NCI-H2029 (cell line): ENCODE measurements at places on chromosomes 13 and 19.

DNA sequence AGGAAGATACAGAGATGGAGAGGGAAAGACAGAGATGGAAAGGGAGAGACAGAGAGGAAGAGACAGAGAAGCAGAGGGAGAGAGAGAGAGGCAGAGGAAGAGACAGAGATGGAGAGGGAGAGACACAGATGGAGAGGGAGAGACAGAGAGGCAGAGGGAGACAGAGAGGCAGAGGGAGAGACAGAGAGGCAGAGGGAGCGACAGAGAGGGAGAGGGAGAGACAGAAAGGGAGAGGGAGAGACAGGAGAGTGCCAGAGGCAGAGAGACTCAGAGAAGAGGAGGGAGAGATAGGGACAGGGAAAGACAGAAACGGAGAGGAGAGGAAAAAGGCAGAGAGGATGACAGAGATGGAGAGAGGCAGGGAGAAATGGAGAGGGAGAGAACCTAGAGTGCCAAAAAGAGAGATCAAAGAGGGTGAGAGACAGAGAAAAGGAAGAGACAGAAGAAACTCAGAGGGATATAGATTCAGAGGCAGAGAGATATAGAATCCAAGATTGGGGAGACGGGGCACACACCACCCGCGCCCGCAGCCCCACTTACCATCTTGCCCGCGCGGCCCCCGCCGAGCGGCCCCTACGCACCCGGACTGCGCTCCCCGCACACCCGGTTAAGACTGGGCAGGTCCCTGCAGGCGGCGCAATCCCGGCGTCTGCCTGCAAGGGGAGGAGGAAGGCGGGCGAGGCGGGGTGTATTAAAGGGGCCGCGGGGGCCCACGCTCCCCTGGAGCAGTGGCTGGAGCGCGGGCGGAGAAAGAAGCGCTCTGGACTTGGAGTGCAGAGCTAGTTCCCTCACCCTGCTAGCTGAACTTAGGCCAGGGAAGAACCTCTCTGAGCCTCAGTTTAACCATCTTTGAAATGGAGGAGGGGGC is 10.7 kb downstream of the TM6SF2 start:
- no peak for DNase-seq

DNA sequence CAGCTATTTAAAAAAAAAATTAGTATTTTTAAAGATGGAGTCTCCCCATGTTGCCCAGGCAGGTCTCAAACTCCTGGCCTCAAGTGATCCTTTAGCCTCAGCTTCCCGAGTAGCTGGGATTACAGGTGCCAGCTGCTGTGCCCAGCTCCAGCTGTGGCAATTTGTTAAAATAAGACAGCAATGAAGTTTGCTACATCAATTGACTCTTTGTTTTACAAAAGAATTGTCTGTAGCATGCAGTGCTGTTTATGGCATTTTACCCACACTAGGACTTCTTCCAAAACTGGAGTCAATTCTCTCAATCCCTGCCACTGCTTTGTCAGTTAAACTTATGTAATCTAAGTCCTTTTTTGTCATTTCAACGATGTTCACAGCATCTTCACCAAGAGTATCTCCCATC is 49.3 kb downstream of the NDFIP2 start:
- DNase-seq: no peak

DNA sequence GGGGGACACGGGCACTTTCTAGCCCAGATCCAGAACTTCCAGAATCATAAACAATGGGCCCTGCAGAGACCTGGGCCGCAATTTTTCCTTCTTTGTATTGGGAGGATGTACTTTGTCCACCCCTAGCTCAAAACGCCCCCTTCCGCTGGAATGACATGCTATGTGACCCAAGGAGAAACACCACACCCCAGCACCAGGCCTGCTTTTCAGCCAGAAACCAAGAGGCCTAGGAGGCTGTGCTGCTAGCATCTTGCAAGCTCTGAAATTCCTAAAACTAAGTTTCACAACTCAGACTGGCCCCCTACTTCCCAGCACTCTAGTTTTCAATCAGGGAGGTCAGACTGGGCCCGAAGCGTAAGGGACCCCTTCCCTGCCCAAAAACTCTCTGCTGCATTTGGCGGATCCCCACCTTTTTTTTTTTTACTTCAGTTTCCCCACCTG is 538 bp downstream of the LSM4 start:
- DNase-seq: no peak

- no peak for DNase-seq
These were observed 322.9 kb upstream of the SPRY2 start for GRCh38 chr13:80663788-80664187.

DNA sequence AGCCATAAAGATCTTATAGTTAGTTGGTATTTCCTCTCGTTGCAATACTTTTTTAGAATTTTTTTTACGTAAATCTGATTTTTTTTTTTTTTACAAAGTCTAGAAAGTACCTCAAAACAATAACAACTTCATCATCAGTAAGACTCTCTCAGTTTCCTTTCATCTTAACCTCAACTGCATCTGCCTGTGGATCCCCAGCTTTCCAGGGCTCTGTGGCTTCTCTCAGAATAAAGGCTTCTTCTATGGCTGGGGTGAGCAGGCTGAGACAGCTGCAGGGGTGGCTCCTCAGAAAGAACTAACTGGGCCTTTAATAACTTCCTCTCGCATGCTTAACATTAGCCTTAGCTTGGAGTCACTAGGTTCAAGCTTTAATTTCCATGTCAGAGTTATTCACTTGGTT is 4.2 kb downstream of the ZNF506 start:
- DNase-seq: no peak

DNA sequence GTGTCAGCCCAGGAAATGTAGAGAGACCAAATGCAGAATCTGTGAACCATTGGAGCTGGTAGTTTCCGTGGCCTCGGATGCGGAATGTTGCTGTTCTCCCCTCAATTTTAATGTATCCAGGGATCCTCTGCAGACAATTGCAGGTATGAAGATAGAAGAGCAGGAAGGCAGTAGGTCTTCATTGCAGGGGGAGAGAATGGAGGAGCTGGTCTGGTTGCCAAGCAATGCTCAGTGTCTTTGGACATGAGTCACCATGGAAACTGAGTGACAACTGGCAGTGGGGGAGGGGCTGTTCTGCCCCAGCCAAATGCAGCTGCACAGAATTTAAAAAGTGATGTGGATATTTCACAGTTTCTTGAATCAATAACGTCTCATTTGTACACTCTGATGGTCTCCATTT is 56.1 kb upstream of the ZNF835 start:
- DNase-seq: no peak

- no peak for DNase-seq
These were observed 332.0 kb downstream of the GPC6 start for GRCh38 chr13:93558637-93559036.

DNA sequence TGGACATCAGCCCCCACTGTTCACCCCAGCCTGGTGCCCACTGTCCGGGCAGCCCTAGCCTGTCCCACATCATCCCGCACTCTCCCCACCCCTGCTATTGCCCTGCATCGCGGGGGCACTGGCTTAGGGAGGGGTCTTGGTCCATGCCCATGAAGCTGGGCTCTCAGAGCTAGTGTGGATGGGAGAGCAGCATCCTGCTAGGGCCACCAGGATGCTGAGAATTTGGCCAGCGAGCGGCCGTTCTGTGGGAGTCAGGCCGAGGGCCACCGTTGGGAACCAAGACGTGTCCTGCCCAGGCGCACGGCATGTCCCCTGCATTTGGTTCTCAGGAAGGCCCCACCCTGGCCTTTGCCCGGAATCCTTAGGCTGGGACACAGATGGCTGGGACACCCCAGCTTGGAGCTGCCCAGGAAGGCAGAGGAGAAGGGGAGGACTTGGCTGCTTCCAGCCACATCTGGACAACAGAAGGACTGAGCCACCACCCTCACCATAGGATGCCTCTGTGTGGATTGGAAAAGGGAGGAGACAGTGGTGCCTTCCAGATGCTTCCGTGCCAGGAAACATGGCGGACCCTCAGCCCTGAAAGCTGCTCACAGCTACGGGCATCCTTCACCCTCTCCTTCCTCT is 14.6 kb downstream of the ADGRE5 start:
- no peak for DNase-seq

GRCh38 chr19:355134-355533 is 10.5 kb upstream of the MIER2 start:
- DNase-seq: no peak

DNA sequence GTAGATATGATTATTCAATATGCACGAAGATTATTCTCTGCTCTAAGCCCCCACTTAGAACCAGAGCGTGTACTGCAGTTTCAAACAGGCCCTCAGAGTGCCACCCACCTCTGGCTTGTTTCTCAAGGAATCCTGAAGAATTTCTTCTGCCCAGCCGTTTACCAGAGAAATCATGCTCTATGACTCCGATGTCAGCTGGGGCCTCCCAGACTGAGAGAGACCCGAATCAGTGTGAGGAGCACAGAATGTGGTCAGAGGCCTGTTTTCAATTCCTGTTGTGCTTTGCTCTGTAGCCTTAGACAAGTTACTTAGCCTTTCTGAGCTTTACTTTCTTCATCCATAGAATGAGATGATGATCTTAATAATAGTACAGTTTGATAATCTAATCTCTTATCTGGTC is 5.5 kb downstream of the PNMA8C start:
- no peak for DNase-seq

DNA sequence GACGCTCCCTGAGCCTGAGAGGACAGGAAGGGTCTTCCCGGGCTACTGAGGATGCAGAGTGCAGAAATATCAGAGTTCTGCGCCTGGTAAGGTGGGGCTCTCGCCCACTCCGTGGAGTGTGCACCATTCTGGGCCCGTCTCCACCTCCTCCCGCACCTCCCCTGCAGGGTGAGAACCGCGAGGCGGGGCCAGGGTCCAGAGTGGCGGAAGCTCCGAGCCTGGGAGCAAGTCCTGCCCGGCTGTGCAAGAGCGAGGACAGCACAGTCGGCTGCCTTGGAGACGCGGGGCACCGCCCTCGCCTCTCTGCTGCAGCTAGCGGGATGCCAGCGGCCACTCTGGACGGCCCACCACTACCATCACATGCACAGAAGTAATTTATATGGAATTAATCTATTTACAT is 2304.4 kb downstream of the PCDH9 start:
- DNase-seq: no peak

DNA sequence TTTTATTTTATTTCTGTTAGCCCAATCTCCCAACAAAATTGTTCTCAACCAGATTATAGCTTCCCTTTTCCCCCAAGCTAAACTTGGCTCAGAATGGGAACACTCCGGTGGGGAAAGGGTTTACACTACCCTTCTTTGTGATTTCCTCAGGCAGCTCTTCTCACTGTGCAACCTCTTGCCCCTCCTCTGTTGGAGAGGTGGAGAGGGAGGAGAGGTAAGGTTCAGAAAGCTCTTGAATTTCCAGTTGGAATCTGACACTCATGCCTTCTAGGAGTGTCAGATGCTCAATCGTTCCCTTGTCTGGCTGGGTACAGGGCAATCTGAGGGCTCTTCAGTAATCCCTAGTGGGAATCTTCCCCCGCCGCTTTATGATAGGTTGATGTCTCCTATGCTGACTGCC is 486.1 kb upstream of the KLF12 start:
- DNase-seq: no peak

GRCh38 chr19:852136-853013 is at the start of gene ELANE:
TSS of gene ELANE (plus strand) at chr19:852303. CDS start at chr19:852329, 26 bp downstream.
- DNase-seq: no peak

DNA sequence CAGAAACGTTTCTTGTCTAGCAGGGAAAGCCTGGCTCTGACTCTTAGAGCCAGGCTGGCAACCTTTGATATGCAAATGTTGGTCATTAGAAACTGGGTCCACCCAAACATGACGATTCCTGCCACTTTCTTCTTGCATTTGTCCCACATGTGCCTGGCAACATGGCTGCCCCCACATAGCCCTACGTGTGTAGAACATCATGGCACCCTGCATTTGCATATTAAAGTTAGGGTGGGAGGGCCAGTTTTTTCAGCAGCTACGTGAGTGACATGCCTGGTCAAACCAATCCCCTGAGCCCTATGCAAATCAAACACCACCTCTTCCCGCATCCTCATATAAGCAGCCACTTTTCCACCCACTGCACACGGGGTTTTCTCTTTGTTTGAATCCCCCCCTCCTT is 95.0 kb downstream of the LIG4 start:
- no peak for DNase-seq

DNA sequence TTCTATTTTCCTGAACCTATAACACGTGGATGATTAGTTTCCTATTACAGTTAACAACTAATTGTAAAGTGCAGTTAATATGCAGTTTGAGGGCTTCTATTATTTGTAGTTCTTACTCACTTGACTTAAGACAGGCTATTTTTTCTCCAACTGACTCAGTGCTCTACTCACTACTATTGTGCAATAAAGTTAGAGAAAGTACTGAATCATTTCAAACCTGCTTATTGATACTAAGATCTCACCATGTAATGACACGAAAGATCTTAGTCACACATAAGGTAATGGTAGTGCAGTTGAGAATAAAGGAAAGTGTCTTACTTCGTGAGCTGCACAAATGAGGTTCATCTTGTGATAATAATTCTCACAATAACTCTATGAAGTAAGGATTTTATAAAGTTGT is 22.8 kb upstream of the ITM2B start:
- DNase-seq: no peak

DNA sequence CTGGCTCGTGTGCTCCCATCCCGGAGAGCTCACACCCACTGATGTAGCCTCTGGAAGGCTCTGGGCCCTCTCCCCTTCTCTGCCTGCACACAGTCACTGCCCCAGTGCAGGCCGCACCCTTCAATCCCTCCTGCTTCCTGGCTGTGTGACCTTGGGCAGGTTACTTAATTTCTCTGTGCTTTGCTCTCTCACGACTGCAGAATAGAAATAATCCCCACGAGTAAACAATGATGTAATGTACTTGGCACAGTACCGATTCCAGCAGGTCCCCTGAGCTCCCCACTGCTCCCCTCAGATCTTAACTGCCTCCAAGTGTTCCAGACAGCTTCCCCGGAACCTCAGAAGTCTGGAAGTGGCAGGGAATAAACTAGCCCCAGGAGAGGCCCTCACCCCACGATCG is 16.1 kb downstream of the LIG1 start:
- DNase-seq: no peak

GRCh38 chr13:90238413-90238812 is 1109.1 kb upstream of the MIR17HG start:
- DNase-seq: no peak

- DNase-seq: no peak
These were observed 1794.2 kb downstream of the SLITRK5 start for GRCh38 chr13:89465366-89465765.

GRCh38 chr13:85798556-85798955 is 663 bp downstream of the SLITRK6 start:
- DNase-seq: no peak

GRCh38 chr13:29279356-29280254 is 315.9 kb downstream of the SLC7A1 start:
- no peak for DNase-seq

DNA sequence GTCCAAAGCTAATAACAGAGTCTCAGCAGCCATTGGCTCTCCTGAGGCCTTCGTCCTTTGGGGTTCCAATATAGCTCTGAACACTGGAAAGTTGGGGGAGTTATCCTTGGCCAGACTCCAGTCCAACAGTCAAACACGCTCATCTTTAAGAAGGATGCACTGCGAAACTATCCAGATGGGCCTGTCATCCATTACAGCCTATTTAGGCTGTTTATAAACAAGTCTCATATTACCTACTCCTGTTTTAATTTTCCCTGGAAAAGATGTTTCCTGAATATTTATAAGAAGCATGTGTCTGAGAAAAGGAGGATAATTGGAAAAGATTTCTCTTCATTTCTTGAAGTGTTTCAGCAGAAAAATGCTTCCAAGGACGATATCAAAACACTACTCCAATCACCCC is 170.7 kb downstream of the DCT start:
- DNase-seq: no peak
